ENCODE measurements at places on chromosomes 4 and X.

DNA sequence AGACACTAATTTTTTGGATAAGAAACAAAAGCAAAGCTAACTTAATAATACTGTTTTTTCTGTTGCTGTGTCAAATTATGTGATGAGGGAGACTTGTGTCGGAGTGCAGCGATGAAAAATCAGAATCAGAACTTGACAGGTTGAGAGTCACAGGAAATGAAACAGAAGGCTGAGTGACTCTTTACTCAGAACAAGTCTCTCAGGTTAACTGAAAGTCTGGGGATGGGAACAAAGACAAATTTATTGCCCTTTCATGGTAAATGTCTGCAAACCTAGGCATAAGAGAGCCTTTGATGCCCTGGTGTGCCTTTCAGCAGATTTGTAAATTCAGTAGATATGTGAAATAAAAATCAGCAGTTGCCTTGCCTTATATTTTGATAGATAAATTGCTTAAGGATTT lies 96.0 kb downstream of the ADGRL3 start:
- DNase-seq, result no peak

DNA sequence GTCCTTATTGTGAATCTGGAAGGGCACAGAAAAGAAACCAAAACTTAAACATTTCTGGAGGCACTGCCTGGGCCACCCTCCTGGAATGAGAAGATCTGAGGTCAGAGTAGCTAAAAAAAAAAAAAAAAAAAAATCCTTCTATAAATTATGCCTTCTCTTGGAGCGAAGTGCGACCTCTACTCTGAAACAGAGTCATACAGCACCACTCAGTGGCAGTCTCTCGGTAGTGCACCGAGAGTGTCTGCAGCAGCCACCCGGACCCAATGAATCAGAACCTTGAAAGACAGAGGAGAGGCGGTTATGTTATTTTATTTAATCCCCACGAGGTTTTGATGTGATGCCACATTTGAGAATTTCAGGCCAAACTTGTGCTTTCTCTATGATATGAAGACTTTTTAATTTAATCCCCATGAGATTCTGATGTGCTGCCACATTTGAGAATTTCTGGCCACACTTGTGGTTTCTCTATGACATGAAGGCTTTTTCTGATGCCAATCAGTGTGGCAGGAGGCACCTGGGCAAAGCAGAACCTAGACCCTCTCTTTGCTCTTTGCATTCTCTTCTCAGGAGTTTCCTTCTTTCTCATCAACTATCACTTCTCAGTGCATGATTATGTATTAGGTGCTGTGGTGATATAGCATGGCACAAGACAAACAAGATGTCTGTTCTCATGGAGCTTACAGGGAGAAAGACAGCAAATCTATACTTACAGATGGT lies 5.6 kb upstream of the CT47C1 start:
- no peak for DNase-seq

DNA sequence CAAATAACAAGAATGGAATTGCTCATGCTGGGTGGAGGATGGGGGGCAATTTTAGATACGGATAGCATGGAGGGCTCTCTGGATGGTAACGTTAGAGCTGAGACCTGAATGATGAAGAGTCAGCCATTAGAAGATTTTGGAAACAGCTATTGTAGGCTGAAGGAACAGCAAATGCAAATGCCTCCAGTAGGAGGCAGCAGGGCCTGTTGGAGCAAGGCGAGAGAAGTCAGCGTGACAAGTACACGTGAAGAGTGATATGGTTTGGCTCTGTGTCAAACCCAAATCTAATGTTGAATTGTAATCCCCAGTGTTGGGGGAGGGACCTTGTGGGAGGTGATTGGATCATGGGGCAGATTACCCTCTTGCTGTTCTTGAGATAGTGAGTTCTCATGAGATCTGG lies 59.3 kb upstream of the SOD3 start:
- no peak for DNase-seq

DNA sequence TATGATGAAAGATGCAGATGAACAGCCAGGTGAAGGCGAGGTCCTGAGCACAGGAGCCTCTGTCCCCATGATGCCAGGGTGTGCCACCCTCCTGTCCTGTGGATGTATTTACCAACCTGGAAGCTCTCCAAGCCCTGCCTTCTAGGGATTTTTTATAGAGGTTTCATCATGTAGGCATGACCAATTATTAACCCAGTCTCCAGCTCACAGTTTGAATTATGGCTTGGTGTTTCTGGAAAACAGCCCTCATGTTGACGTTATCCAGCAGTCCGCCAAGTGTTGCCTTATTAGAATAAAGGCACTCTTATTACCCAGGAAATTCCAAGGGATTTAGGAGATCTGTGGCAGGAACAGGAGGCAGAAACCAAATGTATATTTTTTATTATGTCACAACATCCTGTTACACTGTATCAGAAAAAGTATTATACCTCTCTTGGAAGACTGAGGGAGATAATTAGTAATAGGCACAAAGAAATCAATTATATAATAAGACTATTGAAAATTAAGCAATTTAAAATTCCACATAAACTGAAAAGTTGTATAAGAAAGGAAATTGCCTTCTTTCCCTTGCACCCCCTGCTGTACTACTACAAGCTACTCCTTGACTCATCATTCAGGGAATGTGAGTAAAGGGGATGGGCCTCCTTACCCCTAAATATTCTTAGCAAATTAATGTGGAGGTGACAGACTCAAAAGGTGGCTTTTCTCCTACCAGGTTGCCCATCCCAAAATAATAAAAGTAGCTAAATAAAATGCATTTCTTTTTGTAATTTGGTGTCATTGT lies 129.6 kb downstream of the ZNF330 start:
- DNase-seq, result no peak

DNA sequence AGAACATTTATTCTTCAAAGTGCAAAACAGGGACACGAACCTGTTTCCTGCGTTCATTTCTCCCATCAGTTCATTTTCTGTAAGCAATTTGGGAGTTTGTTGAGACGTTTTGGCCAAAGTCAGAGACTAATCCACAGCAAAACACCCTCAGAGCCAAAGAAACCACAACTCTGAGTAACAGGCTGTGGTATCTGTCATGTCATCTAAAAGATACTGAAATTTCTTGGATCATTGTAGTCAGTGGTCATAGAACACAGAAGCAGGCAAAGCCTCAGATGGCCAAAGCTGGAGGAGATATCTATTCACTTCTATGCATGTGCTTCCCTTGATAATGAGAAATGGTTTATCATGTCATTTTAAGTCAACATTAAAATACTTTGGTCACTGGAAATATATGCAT lies 485.6 kb upstream of the GALNT7 start:
- no peak for DNase-seq

- DNase-seq, result no peak
These were observed 71.7 kb downstream of the SRPX start for GRCh38 chrX:38149016-38149415.

All from stimulated activated CD4-positive, alpha-beta T cell treated with anti-CD3 and anti-CD28 coated beads, Interleukin-1b, Interleukin-23, amount 100 ng/mL, for 1 hour (primary cell).